ENCODE measurements at places on chromosomes 1 and 21.

DNA sequence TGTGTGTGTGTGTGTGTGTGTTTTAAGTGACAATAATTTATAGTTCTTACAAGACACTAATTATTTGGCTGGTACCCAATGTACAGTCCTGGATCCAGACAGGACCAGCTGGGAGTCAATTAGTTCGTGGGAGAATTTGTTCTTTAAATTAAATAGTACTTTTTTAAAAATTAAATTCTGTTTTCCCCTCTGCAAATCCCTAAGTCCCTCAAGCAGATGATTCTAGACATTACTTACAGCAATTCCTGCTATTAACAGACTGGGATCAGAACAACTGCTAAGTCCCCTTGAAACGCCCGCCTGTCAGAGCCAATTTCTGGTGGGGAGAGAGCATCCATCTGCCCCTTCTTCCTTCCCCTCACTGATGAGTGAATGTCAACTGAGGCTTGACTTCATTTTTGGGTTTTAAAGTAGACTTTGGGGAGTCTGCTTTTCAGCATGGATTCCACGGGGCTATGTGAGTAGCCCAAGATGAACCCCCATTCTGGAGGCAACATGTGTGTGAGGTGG lies 83.9 kb downstream of the SMYD2 start:
- no peak for DNase-seq

GRCh38 chr1:154398141-154398540 lies 7.0 kb upstream of the IL6R start:
- no peak for DNase-seq

- no peak for DNase-seq
Observed at GRCh38 chr1:115765091-115765490, 3.4 kb downstream of the CASQ2 start.

GRCh38 chr1:212721388-212722247 lies 22.0 kb upstream of the BATF3 start:
- DNase-seq = peak; percentile 40

DNA sequence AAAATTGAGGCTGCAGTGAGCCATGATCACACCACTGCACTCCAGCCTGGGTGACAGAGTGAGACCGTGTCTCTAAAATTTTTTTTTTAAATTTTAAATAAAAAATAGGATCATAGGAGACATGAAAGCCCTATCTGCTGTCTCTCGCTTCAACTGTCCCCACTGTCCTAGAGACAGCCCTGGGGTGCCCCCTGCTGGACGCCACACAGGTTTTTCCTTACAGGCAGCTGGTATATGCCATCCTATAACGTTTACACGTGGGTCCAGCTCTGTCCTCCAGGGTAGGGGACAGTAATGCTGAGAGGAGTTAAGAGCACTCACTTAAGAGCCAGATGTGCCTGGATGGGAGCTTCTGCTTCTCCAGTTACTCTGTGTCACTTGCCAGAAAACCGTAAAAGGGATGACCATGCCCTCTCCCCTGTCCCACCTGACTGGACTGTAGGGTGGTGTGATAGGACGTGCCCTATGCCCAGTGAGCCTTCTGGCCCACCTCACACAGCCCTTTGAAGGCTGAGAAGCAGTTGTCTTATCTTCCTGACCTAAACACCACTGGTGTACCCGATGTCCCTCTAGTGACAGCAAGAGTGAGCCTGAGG lies 8.5 kb downstream of the FBXO2 start:
- peak; percentile 49 for DNase-seq

GRCh38 chr1:9840176-9840575 lies 16.4 kb upstream of the CLSTN1 start:
- DNase-seq = peak; percentile 56

DNA sequence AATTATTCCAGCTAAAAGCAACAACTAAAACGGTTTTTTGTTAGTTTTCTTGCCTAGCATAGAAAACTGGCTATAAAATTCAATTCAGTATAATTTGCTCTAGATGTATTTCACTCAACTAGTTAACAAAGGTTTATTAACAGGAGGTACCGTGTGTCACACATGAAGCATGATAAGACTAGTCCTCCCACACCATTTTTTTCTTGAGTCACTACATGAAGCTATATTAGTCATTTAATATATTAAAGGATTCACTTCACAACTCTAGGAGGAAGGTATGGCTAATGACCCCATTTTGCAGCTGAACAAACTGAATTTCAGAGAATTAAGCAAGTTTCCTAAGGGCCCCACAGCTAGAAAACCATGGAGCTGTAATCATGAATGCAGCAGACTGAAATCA lies 307.8 kb upstream of the USP25 start:
- DNase-seq = peak; percentile 89

DNA sequence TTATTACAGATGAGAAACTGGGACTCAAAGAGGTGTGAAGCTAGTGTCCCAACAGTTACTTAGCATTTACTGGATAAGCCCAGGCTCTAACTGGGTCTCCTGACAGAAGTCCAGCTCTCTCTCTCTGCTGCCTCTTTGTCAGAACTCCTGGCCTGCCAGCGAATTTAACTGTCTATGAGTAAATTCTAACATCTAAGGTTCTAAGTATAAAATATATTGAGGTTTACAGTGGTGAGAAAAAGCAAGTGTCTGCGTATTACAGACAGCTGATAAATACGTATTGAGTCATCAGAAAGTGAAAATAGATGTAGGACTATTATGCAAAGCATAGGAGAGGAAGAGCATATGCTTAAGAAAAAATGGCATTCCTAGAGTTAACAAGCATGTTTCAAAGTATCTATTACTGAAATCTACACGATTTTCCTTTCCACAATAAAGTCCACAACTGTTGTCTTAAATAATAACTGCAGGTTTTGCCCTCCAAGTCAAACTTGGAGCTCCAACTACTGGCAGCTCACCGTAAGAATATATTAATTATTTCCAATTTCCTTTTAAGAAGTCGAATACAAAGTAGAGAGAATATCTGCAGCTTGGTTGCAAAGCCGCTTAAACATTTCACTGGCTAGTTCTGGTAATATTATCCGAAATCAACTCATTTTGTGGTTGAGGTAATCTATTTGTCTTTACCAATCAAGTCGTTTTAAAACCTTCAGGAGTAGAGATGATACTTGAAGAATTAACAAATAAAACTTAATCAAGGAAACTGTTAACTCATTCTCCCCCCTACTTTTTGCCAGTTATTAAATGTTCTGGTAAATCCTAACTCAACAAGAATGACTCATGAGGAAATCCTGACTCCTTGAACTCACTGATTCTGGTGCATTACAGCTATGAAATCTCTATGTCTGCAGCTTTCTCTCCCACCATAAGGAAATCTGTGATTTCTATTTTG lies 1.4 kb upstream of the RGS2 start:
- peak; percentile 39 for DNase-seq

DNA sequence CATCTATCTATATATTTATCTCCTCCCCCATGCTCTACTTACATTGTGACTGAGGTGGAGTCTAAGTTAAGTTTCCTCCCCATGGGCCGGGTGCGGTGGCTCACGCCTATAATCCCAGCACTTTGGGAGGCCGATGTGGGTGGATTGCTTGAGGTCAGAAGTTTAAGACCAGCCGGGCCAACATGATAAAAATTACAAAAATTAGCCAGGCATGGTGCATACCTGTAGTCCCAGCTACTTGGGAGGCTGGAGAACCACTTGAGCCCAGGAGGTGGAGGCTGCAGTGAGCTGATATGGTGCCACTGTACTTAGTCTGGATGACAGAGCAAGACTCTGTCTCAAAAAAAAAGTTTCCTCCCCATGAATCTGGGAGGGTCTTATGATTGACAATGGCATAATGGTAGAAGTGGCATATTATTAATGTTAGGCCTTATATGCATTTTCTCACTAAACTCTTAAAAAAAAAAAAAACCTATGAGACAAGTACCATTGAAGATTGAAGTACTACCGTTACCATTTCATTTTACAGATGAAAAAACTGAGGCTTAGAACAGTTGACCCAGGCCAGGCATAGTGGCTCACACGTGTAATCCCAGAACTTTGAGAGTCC lies 11.2 kb downstream of the F11R start:
- DNase-seq = no peak

DNA sequence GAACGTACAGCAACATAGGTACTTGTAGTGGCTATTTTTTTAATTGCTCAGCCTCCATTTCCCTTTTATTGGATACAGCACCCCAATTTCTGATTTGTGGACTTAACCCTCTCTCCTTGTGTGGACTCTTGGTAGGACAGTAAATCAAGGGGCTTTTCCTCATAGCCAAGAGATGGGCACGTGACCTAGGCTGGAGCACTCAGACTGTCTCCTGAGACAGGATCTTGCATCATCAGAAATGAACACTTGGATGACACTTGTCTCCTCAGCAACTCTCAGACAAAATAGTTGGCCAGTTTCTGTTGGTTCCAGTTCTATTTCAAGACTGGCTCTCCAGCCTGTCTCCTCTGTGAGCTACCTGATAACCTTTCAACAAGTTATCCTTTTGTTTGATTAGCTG lies 112.9 kb upstream of the ZNF678 start:
- DNase-seq = no peak

- no peak for DNase-seq
Observed at GRCh38 chr1:205061227-205061626, 18.2 kb downstream of the CNTN2 start.

- DNase-seq = peak; percentile 16
Observed at GRCh38 chr1:208668991-208669390, 424.8 kb upstream of the PLXNA2 start.

GRCh38 chr1:247291161-247291560 lies 35.3 kb downstream of the VN1R5 start:
- DNase-seq = no peak

DNA sequence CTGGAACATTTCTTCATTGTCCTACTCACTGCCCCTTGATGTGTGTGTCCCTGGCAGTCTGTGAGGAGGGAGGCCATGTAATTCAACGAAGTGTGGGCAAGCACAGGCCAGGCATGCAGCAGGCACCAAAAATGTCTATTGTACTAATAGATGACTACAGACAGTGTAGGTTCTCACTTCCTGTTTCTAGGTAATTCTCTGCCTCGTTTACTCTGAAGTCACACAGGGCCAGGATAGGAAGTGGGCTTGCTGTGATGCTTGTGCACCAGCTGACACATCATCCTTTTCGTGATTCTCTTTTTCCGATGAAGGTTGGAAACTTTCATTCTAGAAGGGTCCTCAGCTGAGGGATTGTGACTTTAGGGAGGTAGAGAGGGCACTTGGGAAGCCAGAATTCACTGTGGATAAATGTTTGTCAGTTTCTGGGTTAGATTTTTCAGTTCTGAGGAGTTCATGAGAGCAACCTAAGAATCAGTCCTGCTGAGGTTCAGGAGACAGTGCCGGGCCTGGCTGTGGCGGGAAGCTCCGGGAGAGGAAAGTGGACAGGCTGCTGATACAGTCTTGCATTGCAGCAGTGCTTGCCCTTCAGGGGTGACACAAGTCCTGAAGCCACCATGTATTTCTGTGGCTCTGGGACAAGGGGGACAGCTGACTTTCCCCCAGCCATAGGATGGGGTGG lies 4.3 kb upstream of the CSF1 start:
- no peak for DNase-seq

DNA sequence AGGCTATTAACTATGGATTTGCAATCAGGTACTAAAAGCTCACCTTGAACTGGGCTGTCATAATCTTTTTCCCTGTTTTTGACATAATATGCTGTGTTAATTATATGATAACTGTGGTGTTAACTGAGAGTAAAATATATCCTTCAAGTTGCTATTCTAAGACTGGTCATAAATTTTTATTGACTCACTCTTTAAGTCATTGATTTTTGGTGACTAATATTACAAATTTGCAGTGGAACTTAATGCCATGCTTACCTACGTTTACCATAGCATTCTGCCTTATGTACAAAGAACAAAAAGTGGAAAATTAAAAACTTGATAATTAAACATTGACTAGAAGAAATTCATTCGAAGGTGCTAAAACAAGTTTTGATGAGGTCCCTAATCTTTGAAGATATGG lies 872.4 kb downstream of the BRINP3 start:
- DNase-seq = no peak

DNA sequence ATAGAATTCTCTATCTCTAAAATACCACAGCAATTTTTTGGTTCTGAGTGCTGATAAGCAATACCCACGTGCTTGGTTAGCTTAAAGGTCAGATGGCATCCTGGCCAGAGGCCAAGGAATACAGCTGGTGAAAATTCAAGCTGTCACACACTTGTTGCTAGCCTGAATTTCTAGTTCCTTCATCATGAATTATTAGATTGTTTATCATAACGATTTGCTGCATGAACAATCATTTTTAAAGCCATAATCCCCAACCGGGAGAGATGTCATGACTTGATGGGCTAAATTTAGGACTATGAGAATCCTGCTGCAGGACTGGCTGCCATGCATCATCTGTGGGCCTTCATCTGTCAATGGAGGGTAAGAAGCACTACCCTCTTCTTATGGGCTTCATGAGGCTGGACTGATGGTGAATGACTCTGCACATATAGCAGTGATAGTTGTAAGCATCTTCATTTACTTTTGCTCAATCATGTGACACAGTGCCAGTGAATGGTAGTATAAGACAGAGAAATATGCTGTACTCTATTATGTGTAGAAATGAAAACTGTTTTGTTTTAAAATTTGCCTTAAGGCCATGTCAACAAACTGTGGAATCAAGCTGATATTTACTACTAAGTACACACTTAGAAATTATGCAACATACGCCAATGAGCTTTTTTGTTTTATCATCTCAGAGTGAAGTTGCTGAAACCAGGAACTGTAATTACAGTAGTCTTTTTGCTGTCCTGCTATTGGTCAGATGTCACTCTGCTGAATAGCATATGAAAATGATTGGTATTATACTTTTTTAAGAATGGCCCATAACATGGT lies 80.5 kb upstream of the RALGPS2 start:
- no peak for DNase-seq

DNA sequence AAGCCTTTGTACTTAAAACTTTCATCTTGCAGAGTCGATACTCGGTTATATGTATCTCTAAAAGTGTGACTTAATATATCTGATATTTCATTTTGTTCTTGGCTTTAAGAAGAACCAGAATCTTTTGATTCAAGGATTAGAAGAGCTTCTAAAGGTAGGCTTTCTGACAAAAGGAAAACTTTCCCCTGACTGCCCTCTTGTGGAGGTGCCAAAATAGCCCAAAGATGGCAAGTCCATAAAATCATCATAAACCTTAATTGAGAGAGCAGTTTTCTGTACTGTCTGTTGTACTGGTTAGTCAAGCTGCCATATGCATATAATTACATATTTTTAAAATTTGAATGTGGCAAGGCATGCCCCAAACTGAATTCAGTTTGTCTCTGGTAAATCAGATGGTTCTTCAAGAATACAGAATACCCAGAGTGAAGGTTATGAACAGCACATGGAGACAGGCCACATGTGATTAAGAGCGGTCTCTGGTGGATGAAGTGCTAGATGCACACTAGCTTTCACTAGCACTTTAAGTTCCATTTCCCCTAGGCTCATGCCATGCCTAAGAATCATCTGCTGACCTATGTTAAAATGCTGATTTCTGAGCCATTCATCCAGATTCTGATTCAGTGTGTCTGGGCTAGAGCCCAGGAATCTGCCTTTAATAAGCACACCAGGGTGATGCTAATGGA lies 27.7 kb upstream of the ELAVL4 start:
- DNase-seq = peak; percentile 8

DNA sequence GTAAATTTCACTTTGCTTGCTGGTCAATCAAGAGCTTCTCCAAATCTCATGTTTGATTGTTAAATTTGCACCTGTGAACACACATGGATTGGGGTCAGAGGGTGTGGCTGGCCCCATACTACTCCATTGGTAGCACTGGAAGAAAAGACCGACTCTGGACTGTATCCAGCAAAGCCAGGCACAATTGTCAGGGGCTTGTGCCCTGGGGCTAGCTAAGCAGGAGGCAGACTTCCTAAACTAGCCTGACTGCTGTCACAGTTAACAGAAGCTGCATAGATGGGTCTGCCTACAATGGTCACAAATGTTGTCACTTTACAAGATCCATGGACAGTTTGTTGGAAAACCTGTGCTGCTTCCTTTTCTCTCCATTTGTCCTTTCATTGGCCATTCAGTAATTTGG lies 421.0 kb downstream of the DSCAM start:
- no peak for DNase-seq
